ENCODE measurements at places on chromosomes 6 and 20. TPM values are rescaled to one million over a fixed set of nuclear protein-coding genes. Genes with fewer than 3 reads are reported as not detected.

- no peaks in the 10 kb centered on the region for H3K36me3 ChIP-seq
- H3K4me3 ChIP-seq, result no peak overlapping the region
- H3K27ac ChIP-seq, result no peak overlapping the region
- DNase-seq, result no peak
- H3K27me3 ChIP-seq, result no peaks in the 10 kb centered on the region
These were observed 223.8 kb downstream of the HAO1 start for GRCh38 chr20:7716286-7716972.

IL17A gene
- total RNA-seq, result not detected

SLC17A9 gene
- 17.9 TPM for total RNA-seq

SLC22A16 gene
- total RNA-seq, result 3.8 TPM

DNA sequence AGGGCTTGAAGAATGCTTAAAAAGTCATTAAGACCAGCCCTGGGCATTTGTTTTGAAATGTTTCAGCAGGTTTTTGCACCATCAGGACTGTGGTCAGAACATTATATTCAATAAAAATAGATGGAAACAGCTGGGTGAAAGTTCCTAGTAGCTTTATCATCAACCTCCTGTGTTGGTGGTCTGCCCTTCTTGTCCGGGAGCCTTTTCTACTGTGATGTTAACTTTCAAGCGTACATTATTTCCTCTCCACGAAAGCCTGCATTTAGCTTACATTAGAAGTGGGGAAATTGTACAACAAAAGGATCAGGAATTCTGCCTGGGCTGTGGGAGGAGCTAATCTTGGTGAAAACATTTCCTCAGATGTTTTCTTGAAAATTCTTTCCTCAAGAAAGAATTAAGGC is 71.1 kb downstream of the LAMA4 start:
- DNase-seq, result no peak
- no peaks in the 10 kb centered on the region for H3K27me3 ChIP-seq
- no peaks in the 10 kb centered on the region for H3K4me1 ChIP-seq
- H3K27ac ChIP-seq, result no peak overlapping the region

DNA sequence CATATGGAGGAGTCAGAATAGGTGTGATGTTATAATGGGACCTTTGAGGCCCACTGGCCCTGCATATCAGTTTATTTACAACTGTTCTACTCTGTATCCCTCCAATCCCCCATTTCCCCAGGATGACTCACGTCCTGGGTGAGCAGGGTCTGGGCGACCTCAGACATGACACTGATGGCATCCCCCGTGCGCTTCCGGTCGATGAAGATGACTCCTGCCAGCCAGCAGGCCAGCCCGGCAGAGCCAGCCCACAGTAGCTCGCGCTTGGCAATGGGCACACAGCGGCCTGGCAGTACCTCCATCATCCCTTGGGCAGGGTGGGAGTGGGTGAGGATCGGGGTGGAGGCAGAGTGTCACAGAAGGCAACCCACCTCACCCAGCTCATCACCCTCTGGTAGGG is 5.6 kb downstream of the AGPAT1 start:
- H3K4me3 ChIP-seq, result no peak overlapping the region
- H3K27me3 ChIP-seq, result no peaks in the 10 kb centered on the region

TINAG gene
- not detected for total RNA-seq

CCNC gene
- 50.6 TPM for total RNA-seq

EYA4 gene
- total RNA-seq, result 1.3 TPM

GRCh38 chr6:148455674-148456558 is 113.3 kb downstream of the SASH1 start:
- H3K4me3 ChIP-seq, result no peak overlapping the region
- H3K36me3 ChIP-seq, result no peaks in the 10 kb centered on the region
- DNase-seq, result no peak
- no peaks in the 10 kb centered on the region for H3K4me1 ChIP-seq

DNA sequence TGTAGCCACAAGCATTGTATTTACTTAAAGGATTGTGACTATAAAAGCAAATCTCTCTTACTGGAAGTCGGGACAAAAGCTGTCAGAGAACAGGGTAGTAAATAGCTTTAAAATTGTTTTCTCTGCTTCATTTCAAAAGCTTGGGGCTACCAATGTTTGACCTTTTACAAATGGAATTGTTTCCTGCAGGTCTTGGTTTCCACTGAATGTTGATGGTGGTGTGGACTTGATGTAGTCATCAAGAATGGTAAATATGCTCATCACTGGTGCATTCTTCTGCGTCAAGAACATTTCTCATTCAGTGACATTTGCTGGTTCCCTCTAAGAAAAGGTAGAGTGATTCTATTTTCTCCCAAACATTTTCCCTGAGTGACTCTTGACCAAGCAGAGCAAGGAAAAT is 435.4 kb upstream of the KHDRBS2 start:
- no peak overlapping the region for H3K27ac ChIP-seq
- H3K4me1 ChIP-seq, result no peaks in the 10 kb centered on the region
- no peak overlapping the region for H3K4me3 ChIP-seq
- no peak for DNase-seq
- no peaks in the 10 kb centered on the region for H3K36me3 ChIP-seq

RAD21L1 gene
- total RNA-seq, result not detected

WTAP gene
- 46.3 TPM for total RNA-seq

DNA sequence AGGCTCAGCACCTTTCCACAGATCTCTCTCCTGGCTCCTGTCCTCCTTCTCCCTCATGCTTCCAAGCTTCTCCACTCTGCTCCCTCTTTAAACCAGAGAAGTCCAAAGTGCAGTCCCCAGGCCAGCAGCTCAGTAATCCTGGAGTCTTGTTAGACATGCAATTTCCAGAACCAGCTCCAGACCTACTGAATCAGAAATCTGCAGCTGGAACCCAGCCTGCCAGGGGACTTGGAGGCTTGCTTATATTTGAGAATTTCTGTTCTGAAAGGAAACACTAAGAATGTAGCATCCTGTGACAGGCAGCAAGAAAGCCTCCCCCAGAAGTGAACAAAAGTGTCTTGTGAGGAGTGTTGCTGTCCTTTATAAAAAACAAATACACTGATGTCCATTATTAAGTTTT is 438.1 kb downstream of the BCKDHB start:
- H3K27me3 ChIP-seq, result no peaks in the 10 kb centered on the region
- no peaks in the 10 kb centered on the region for H3K36me3 ChIP-seq
- no peaks in the 10 kb centered on the region for H3K4me1 ChIP-seq
- H3K27ac ChIP-seq, result no peak overlapping the region
- H3K4me3 ChIP-seq, result no peak overlapping the region
